ENCODE measurements at places on chromosomes 3 and 15.

DNA sequence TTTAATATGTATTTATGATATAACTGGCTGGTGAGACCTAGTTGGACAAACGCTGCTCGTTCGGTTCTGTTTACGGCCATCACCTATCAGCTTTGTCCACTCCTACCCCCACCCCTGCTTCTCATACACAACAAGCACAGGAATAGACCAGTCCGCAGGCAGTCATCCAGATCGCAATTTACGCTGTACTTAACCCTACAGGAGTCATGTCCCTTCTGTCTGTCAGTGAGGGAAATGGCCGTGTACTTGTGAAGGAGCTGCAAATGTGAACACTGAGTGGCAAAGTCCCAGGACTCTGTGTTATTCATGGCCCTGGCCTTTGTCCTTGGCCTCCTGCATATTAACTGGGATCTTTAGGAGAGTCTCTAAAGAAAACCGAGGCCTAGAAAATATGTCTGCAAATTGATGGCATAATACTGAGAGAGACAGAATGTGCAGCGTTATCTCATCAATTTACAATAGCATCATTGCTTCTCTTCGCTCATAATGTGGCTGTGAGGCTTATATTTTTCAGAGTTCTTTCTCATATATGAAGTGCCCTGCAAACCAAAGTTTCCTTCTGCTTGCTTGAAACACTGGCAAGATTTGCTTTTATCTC is 7.2 kb upstream of the ABHD10 start:
- no peak for DNase-seq

DNA sequence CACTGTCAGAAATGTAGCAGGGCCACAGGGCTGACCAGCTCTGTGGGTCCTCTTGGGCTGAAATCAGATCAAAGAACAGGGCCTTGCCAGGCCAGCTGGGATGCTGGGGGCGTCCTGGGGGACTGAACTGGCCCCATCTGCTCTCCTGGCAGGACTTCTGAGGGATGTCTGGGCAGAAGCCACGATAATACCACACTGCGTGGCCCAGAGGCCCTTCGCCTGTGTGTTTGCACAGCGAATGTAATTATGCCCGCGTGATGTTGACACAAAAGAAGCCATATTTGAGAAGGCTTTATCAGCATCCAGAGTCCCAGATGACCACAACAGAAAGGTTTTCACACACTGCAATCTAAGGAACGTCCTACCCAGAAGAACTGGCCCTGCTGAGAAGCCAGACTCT is 174.0 kb downstream of the RAB11A start:
- DNase-seq: no peak

DNA sequence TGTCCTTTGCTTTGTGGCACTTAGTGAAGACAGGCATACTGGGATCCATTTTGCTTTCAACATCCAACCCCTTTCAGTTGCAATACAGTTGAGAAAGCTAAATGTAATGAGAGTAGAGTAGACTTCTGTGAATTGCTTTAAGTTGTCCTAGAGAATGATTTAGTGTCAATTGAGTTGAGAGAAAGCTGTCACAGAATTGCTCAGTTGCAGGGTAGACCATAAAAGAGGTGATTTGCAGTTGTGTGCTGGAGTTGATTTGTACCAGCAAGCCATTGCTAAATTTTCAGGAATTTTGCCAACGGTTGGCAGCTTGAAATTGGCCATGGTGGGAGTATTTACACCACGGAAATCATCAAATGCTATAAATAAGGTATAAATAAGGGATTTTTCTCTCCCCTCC is 2.2 kb downstream of the ABHD5 start:
- DNase-seq: peak; percentile 71

GRCh38 chr3:141413391-141413790 is 45.1 kb downstream of the ZBTB38 start:
- DNase-seq: no peak

GRCh38 chr15:57534281-57534680 is 57.4 kb upstream of the MYZAP start:
- DNase-seq: no peak

DNA sequence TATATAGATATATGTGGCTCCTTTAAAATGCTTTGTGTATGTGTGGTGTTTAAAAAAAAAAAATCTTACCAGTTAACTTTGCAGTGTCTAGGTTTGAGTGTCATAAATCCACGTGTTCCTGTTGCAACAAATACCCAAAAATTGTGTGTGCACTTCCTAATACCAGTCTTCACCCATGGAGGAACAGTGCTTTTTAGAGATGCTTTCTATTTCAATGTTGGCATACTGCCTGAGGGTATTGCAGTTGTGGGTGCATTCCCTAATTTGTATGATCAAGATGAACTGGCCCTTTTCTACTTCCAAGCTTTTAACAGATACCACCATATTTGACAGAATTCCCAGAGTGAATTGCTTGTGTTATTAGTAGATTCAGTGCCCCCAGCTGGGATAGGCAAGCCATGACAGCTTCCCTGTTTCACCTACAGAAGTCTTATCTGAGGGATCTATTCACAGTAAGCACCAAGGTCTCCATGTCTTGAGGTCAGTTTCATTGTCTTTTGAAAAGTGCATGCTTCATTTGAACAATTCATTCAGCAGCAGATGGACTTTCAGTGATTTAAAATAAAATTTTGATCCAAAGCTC is 68.9 kb upstream of the GOLGA6B start:
- peak; percentile 19 for DNase-seq

DNA sequence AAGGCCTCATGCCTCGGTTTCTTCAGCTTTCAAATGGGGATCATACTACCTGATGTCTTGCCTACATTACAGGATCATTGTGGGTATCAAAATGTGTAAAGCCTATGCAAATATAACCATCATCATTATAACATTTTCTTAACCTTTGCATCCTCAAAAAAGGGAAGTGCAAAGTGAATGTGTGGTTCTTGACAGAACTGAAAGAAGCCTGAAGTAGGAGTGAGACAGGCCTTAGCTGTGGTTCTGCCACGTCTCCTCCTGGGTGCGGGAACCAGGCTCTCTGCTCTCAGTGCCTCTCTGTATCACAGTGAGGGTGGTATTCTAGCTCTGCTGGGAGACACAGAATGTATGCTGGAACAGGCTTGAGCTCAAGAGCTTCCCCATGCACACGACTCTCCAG is 316.9 kb upstream of the ICE2 start:
- DNase-seq: no peak

GRCh38 chr15:78695046-78695671 is 54.1 kb upstream of the CHRNB4 start:
- DNase-seq: no peak

DNA sequence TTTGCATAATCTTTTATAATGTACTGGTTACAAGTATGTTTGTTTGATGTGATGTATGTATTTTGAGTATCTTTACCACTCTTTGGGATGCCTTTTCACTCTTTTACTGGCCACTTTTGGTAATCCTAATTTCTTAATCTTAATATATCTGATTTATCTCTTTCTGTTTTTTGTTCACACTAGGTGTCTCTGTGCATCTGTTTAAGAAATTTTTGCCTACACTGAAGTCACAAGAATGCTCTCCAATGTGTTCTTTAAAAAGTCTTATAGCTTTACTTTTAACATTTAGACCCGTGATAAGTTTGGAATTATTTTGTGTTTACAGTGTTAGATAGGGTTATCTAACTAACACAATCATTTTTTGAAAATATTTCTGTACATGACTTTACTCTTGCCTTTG is 659.1 kb downstream of the SI start:
- DNase-seq: no peak

GRCh38 chr15:86399041-86399954 is 319.6 kb downstream of the AGBL1 start:
- no peak for DNase-seq

DNA sequence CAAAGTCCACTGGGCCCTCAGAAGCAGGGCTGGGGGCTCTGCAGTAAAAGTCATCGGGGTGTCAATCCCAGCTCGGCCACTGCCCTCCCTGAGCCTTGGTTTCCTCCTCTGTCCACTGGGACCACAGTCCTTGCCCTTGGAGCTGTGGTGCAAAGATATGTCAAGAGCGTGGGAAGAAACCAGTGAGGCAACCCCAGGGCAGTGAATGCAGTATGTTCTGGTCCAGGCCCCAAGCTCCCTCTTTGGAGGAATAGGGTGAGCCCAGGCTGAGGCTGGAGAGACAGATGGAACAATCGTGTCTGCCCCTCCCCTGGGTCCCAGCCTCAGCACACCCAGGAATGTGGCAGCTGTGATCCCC is 779 bp downstream of the GRIP2 start:
- no peak for DNase-seq

- no peak for DNase-seq
These were observed 93.4 kb upstream of the PLXNA1 start for GRCh38 chr3:126889276-126890201.

- no peak for DNase-seq
These were observed 351 bp downstream of the INSYN1 start for GRCh38 chr15:73752806-73753193.

DNA sequence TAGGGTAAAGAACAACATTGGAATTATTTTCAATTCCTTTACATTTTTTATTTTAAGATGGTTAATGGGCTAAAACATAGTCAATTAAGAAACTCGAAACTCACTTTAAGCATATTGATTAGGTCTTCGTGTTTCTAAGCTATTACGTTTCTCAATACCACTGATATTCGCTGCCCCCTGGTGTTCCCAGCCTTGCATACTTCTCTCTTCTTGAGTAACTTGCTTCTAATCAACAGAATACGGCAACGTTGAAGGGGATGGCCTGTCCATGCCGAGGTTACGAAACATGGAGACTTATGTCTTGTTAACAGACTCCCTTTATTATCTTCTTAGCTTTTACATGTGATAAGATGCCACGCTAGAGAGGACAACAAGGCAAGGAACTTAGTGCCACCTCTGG is 43.6 kb downstream of the ROBO1 start:
- peak; percentile 52 for DNase-seq

GRCh38 chr15:98604983-98605382 is 43.4 kb upstream of the IGF1R start:
- DNase-seq: no peak

GRCh38 chr3:173003471-173003870 is 137.6 kb downstream of the SPATA16 start:
- no peak for DNase-seq

GRCh38 chr15:62957130-62957529 is 85.4 kb upstream of the TPM1 start:
- DNase-seq: no peak

GRCh38 chr3:173905381-173905780 is 507.8 kb downstream of the NLGN1 start:
- no peak for DNase-seq

DNA sequence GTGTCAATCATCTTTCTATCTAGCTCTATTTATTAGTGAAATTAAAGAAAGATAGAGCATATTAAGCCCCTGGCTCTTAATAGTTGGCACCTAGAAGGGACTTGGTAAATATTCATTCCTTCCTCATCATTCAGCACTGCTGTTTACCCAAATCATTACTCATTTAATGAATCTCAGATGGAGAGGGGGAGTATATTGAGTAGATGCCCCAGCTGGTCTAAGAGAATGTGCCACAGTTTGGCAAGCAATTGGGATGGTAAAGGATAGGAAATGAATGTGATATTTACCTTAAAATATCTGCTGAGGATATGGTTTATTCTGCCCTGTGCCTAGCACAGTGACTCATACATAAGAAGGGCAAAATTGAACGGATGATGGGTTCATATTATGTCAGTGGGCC is 6.0 kb downstream of the IL1RAP start:
- no peak for DNase-seq

DNA sequence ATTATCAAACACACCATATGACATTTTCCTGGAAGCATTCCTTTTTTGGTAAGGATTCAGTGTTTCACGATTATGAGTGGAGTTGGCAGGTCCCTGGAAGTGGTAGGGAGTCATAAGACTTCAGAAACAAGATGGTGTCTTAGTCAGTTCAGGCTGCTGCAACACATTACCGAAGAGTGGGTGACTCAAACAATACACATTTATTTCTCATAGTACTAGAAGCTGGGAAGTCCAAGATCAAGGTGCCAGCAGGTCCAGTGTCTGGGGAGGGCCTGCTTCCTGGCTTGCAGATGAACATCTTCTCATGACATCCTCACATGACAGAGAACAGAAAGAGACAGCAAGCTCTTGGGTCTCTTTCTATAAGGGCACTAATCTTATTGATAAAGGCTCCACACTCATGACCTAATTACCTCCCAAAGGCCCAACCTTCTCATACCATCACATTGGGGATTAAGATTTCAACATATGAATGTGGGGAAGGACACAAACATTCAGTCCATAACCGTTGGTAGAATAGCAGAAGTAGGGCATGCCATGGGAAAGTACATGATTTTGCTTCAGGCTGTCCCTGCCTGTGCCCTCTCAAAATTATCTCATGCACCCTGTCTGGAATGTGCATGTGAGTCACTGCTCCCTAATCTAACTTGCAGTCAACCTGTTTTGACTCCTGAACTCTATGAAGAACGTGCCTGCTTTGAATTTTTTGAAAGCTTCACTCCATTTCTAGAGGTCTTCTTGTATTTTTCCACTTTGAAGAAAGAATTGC is 72.5 kb downstream of the GTPBP8 start:
- no peak for DNase-seq

GRCh38 chr15:90814191-90814821 is 54.1 kb upstream of the FURIN start:
- DNase-seq: no peak

DNA sequence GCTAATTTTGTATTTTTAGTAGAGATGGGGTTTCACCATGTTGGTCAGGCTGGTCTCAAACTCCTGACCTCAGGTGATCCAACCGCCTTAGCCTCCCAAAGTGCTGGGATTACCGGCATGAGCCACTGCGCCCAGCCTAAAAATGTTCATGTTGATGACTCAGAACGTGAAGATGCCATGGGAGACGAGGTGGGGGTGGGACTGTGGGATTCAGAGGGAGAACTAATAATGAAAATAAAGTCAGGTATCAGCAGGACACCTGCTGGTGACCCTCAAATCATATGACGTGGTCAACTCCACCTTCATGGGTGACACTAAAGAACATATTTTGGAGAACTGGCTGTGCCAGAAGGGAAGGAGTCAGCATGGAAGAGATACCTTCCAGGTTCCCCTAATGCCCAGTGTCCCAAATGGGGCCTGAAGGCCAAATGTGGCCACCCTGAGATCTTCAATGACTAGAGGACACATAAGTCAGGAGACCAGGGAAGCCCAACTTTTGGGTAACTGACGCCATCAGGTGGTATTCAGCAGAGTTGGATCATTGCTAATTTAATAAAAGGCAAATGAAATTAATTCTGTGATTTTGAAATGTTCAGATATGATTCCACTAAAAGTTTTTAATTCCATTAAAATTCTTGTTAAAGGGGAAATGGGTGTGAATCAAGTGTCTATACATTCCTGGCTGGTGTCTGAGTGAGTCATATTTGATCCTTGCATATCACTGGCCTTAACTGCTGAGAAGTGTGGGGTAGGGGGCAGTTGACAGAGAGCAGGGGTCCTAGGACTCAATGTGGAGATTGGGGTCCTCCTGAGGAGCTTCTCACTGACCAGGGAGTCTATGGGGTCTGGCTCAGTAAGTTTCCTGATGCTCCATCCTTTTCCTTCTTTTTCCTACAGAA is 88.6 kb upstream of the GSK3B start:
- DNase-seq: peak; percentile 41

- no peak for DNase-seq
These were observed 440.5 kb downstream of the EPHB1 start for GRCh38 chr3:135235541-135235940.

GRCh38 chr3:29639578-29640290 is 358.9 kb downstream of the RBMS3 start:
- DNase-seq: no peak

Data from OCI-M1 (cell line).